ENCODE measurements at places on chromosomes 5 and 9. TPM values are rescaled to one million over a fixed set of nuclear protein-coding genes. Genes with fewer than 3 reads are reported as not detected.

MLANA gene
- not detected for total RNA-seq

RALGDS gene
- 95.1 TPM for total RNA-seq

VAV2 gene
- total RNA-seq = 6.8 TPM

MPDZ gene
- total RNA-seq = 67.8 TPM

ACTBL2 gene
- total RNA-seq = not detected

PLEKHG4B gene
- total RNA-seq = not detected

HTR4 gene
- total RNA-seq = not detected

SPATA31D4 gene
- not detected for total RNA-seq

NRARP gene
- 11.5 TPM for total RNA-seq

NIPBL gene
- total RNA-seq = 76.0 TPM

Data from subcutaneous adipose tissue (tissue), 4 donors.